Fibroblast of the aortic adventitia (primary cell): ENCODE measurements at places on chromosomes 1 and 21.

DNA sequence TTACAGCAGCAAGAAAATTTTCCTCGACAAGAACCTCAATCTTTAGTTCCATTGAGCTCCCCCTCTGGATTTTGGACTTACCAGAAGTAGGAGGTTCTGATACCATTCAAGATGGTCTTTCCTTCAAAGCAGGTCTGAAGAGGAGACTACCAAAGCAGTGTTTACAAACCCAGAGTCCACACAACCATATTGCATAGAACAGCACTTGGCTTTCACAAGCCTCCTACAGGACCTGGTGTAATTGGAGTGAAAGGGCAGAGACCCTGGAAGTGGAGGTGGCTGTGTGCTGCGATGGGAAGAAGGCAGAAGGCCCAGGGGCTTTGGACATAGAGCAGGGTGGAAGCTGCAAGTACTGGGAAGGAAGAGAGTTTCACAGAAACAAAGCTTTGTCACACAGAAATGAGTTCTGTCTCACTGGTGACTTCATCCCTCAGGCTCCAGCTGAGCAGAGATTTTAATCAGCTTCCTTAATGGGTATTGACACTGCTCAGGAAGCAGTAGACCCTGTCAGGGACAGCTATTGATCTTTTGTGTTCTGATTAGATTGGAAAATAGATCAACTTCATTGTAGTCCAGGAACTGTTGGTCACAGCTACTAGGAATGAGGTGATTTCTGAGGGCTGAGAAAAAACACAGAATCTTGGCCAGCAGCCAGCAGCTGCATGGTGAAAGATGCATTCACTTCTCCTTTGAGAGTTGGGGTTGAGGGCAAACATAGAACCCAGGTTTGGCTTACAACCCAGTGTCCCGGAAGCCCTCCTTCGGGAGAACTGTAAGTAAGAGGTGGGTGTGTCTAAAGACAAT is 124.0 kb downstream of the SYT2 start:
- DNase-seq, result peak; percentile 67

DNA sequence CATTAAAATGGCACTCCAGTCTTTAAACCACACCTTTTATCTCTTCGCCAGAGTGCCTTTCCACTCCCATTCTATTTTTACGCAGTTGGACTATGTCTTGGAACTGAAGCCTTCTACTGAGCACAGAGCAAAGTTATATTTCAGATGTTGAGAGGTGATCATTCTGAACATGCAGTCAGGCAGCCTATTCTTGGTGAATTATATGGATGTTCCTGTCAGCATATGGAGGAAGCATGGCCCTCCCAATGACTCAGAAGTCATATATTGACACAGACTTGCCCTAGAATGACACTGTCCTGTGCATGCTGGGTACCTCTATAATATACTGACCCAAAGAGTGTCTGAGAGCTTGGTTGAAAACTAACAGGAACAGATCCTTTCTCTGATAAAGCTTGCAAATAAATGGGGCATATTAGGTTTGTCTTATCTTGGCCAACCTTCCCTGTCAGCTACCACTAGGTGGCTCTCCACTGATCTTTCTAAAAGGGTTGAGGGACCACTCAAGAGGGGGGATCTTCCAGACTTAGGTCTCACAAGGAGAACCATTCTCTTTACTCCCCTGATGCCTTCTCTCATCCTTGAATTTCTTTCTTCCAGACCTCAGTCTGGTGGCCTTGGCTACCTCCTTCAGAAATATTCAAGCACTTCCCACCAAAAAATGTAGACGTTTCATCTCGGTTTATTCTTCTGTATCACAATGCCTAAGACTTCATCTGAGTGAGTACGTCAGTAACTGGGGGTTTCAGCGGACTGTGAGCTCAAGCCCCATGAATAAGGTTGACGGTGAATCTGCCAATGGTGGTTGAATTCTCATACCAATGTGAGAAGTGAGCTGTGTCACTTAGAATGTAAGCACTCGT is 11.8 kb upstream of the ALG14 start:
- DNase-seq, result peak; percentile 29

GRCh38 chr21:42346866-42347600 is 3.8 kb downstream of the TFF2 start:
- no peak for DNase-seq

GRCh38 chr21:39441502-39442475 is 3.8 kb downstream of the LCA5L start:
- DNase-seq, result peak; percentile 66

- peak; percentile 21 for DNase-seq
Measured at GRCh38 chr1:199002661-199003060, 363.8 kb downstream of the PTPRC start.

- DNase-seq, result no peak
Measured at GRCh38 chr1:19749685-19750084, 50.0 kb downstream of the TMCO4 start.

- no peak for DNase-seq
Measured at GRCh38 chr1:22350924-22351767, 100.5 kb upstream of the ZBTB40 start.

DNA sequence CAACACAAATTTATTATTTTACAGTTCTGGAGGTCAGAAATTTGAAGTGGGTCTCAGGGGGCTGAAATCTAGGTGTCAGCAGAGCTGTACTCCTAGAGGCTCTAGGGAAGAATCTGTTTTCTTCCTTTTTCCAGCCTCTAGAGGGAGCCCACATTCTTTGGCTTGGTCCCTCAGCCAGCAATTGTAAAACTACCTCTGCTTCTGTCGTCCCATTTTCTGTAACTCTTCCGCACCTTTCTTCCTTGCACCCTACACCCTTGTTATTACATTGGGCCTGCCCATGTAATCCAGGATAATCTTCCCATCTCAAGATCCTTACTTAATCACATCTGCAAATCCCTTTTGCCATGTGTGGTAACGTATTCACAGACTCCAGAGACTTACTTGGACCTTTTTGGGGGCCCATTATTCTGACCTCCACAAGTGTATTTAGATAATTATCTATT is 24.8 kb upstream of the THEM4 start:
- peak; percentile 78 for DNase-seq

- DNase-seq, result no peak
Measured at GRCh38 chr1:27275696-27276095, 41.3 kb downstream of the WDTC1 start.

GRCh38 chr1:185291652-185292051 is 25.4 kb downstream of the IVNS1ABP start:
- no peak for DNase-seq

DNA sequence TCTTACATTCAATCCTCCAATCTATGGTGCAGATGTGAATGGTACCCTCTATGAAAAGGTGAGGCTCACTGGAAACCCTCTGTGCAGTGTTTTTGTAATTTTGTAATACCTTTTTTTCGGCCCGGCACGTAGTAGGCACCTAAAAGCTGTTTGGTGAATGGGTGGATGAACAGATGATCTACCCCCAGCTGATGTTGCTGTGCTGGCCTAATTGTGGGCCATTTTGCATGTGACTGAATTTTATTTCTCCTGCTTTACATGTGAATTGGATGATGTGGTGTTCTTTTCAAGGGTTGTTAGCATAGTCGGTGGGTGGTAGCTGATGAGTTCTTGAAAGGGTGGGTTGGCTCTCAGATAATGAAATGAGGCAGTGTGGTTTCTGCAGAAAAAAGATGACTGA is 10.4 kb downstream of the KDM4A start:
- DNase-seq, result no peak

- DNase-seq, result no peak
Measured at GRCh38 chr21:46421756-46422555, 36.7 kb upstream of the DIP2A start.

GRCh38 chr1:207240325-207241101 is 81.0 kb upstream of the CD55 start:
- peak; percentile 25 for DNase-seq

DNA sequence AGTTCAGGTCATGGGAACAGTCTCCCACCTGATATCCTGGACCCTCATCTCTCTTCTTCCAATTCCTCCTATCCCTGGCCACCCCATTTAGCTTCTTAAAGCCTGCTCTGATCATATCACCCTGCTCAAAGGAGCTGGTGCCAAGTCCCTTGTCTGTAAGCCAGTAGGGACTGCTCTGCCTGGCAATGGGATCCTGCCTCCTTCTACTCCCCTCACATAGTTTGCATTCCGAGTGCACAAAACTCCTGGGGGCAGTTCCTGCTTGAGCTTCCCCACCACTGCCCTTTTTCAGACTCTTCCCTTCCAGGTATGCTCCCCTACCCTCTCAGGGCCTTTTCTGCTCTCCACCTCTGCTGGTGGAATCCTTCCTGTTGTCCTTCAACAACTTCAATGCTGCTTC is 48.1 kb downstream of the NGF start:
- DNase-seq, result no peak

GRCh38 chr21:33214056-33214455 is 15.7 kb upstream of the IFNAR2 start:
- no peak for DNase-seq

- no peak for DNase-seq
Measured at GRCh38 chr1:175853681-175854080, 110.3 kb upstream of the TNR start.

GRCh38 chr1:89733748-89734147 is 87.1 kb upstream of the LRRC8D start:
- no peak for DNase-seq

GRCh38 chr21:44557491-44558328 is 885 bp downstream of the KRTAP10-3 start:
- DNase-seq, result no peak

DNA sequence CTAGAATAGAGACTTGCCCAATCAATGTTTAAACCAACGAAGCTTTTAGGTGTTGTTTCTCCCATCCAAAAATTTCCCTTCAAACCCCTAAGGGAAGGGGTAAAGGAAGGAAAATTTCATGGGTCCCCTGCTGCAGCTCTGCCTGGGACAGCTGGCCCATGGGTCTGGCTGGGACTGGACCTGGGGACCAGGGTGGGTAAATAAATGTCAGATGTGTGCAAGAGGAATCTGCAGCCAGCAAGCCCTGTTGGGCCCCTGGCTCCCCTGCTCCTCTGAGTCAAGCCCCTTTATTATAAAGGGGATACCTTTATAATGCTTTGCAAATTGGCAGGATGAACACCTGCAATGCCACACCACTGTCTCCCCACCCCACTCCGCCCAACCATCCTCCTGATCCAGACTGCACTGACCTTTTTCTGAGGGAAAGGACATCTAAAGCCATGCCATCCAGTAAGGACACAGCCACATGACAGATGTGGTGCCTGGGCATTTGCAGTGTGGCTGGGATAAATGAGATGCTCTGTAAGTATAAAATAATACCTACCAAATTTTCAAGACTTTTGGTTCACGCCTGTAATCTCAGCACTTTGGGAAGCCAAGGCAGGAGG is 1.9 kb upstream of the TMEM125 start:
- DNase-seq, result no peak

GRCh38 chr1:167905182-167905581 is 8.8 kb downstream of the ADCY10 start:
- peak; percentile 11 for DNase-seq
